NCI-H345 (cell line): ENCODE measurements at places on chromosomes 4 and X.
A peak's percentile ranks its signal among the peaks of the same experiment; 100 is the strongest.

- no peak for DNase-seq
Observed at GRCh38 chrX:37863728-37864127, 16.4 kb upstream of the DYNLT3 start.

- DNase-seq: peak; percentile 65
Observed at GRCh38 chr4:123976285-123976684, 579.7 kb downstream of the SPRY1 start.

DNA sequence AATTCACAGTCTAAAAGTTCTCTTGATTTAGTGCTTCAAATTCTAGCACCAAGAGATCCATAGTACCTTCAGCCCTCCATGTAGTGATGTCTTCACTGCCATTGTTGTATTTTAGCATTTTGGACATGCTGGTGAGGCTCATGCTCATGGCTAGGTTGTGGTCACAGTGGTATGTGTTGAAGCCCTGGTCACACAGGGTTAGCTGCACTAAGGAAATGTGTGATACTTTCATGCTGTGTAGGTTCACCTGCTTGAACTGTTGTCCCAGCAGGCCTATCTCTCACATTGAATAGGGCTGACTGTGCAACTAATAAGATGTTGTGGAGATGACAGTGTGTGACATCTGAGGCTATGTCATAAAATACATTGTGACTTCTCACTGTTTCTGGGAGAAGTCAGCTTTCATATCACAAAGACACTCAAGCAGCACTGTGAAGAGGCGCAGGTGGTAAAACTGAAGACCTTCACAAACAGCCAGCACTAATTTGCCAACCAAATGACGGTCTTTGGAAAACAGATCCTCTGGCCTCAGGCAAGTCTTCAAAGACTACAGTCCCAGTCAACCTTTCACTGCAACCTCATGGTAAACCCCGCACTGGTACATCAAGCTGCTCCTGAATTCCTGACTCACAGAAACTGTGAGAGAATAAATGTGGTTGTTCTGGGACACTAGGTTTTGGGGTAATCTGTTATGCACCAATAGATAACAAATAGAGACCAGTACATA lies 17.4 kb upstream of the ADH4 start:
- DNase-seq: no peak

GRCh38 chr4:8297141-8297601 lies 27.6 kb downstream of the HTRA3 start:
- no peak for DNase-seq

DNA sequence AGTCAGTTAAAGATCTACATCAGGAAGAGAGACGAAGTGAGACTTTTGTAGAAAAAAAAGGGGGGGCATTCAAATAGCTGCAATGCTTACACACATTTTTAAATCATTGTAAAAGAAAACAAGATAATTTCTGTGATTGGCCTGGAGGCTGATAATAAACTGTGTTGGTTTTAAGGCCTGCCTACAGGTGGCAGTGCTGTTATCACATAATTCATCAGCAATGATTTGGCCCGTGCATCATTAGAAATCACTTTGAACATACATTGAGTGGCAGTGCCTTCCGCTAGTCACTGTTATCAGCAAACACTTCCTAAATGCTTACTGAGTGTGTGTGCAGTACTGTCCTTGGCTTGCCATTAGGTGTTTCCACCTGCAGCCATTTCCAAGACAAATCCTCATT lies 831.9 kb downstream of the TRIML1 start:
- peak; percentile 29 for DNase-seq

GRCh38 chrX:39377157-39377556 lies 575.9 kb downstream of the MID1IP1 start:
- DNase-seq: no peak

- no peak for DNase-seq
Observed at GRCh38 chrX:16868920-16869319, 1.2 kb downstream of the RBBP7 start.

DNA sequence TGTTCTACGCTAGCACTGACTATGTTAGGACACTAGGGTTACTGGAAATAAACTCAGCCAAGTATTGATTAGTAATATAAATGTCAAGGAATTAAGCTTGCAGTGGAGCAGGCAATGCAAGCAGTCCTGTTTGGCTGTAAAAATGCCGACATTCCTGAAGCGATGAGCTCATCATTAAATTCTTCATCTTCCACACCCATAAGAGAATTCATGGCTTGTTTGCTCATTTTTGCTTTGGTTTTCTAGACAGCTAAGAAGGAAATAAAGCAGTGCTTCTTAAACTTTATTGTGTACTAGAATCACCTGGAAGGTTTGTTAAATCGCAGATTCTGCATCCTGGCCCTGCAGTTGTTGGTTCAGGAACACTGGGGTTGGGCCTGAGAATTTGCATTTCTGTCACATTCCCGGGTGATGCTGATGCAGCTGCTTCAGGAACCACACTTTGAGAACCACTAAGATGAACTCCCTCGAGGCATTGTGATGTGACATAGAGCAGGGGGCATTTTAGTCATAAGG lies 17.8 kb downstream of the ANXA3 start:
- DNase-seq: no peak

DNA sequence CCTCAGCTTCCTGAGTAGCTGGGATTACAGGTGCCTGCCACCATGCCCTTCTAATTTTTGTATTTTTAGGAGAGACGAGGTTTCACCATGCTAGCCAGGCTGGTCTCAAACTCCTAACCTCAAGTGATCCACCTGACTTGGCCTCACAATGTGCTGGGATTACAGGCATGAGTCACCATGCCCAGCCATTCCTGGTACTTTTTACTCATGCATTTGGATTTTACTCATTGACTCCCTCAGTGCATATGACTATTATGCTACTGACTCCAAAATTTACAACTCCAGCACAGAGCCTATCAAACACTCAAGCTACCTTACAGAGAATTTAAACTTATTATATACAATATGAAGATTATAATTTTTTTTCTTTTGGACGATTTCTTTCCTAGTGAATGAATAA lies 199.9 kb downstream of the CXXC4 start:
- no peak for DNase-seq

DNA sequence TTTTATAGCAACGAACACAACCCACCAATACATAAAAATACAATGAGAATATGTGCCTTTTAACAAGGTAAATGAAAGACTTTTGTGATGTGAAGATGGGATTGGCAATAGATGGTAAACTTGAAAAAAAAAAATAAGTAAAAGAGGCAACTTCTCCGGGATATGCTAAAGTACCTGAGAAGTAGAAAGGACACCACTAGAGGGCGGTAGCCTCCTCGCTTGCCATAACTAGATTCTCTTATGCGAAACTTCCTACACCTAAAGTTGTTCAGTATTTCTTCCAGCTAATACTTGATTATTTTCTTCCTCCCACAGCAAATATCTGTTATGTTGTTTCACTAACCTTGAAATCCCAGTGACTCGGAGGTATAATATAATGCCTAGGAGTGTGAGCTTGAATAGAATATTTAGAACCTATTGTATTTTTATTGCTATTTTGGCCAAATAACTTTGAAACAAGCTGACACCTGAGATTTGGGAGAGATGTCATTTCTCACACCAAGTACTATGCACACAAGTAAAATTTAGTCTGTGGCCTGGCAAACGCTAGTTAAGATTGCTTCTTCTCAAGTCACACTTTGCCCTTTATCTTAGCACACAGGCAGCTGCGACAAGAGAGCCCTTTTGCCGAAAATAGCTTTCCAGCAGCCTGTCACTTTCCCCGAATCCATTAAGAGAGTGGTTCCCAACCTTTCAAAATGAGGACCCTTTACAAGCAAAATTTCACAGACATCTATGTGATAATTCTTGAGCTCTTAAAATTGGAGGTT lies 44.9 kb upstream of the PDLIM5 start:
- peak; percentile 54 for DNase-seq

DNA sequence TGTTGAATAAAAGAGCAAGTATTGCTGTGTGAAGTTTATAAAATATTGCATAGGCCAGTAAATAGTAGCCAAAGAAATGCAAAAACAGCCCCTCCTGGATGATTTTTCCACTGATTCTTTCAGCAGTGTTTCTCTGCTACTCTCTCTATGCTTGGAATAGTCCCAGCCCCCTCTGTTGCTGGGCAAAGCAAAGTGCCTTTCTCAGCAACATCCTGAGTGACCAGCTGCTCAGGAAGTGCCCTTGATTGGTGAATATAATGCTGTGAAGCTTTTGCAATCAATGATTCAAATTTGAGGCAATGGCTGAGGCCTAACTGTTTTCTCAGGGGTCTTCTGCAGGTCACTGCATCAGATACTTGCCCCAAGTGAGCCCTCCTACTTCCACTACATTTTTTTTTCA lies 656.7 kb downstream of the ZNF674 start:
- no peak for DNase-seq
